ENCODE measurements at places on chromosomes 6 and 20. TPM values are rescaled to one million over a fixed set of nuclear protein-coding genes. Genes with fewer than 3 reads are reported as not detected.

Gene OPN5
- total RNA-seq = not detected

Gene SS18L1
- total RNA-seq = 8.6 TPM

Gene GRIK2
- 0.88 TPM for total RNA-seq

Gene CD93
- total RNA-seq = under 0.01 TPM

Gene SLC26A8
- total RNA-seq = not detected

DNA sequence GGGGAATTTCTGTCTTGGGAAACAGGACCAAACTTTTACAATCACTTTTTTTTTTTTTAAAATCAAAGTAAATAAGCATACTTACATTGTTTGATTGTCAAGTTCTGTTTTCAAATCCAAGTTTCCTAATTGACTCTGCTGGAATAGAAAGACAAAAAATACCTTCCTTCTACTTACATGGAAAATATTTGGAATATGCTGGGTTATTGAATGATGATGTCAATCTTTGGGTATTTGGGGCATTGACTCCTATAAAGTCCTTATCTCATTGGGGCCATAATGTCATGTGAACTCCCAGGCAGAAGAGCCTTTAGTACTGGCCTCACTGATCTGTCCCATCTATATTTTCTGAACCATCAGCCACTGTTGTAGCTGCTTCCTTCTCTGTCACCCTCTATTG, 122.6 kb upstream of the NOX3 start:
- no peak for DNase-seq

DNA sequence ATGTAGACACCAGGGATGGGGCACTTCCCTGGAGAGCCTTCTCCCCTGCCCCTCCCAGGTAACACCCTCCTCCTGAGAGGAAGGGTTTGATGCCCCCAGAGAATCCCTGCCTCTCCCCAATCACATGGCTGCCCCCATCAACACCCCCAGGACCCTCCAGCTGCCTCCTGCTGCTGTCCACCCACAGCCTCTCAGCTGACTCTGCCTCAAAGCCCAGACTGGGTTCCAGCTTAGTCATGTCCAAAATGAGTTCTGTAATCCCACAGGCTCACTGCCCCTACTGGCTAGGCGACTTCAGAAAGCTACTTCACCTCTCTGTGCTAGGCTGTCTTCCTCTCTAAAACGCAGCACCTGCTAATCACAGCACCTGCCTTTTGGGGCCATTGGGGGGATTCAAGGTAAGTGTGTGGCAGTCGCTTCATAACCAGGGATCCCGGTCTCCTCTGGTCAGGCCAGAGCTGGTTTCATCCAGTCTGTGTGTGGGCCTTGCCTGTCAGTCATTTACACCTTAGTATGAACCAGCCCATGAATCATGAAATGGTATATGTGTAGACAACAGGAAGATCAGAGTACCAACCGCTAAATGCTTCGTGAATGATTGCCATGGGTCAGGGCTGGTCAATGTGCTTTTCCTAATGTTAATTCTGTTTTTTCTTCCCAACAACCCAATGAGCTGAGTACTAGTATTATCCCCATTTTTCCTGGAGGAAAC, 40.4 kb downstream of the TFEB start:
- DNase-seq = no peak

DNA sequence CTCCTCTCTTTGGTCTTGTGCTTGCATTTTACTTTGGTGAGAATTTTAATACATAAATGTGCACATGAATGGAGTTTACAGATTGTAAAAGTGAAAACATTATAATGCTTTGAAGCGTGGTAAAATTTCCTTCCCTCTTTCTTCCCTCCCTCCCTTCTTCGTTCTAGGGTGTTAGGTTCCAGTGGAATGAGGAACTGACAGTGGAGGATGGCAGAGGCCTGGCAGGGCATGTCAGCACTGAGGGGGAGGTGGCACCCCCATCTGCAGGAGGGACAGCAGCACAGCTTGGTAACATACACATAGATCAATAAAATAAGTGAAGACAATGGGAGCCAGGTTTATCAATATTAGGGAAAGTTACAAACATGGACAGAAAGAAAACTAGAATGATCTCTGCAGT, 47.5 kb downstream of the RNASET2 start:
- no peak for DNase-seq

DNA sequence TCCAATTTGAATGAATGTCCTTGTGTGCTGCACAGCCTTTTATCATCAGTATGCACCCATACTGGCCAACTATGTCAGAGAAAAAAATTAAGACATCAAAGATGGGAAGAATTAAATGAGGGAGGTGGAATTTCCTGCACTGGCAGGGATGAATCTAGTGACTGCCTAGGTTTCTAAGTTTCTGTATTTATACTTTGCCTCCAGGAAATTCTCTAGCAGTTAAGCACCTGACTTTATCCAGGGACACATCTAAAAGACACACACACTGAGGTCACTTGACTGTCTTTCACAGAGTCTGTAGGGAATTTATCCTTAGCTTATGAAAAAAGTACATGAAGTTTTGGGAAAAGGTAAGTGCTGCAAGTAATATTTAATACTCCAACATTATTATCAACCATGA, 636.5 kb upstream of the PTCHD4 start:
- DNase-seq = no peak

GRCh38 chr20:62500237-62500864, 24.6 kb upstream of the GATA5 start:
- DNase-seq = peak; percentile 64

DNA sequence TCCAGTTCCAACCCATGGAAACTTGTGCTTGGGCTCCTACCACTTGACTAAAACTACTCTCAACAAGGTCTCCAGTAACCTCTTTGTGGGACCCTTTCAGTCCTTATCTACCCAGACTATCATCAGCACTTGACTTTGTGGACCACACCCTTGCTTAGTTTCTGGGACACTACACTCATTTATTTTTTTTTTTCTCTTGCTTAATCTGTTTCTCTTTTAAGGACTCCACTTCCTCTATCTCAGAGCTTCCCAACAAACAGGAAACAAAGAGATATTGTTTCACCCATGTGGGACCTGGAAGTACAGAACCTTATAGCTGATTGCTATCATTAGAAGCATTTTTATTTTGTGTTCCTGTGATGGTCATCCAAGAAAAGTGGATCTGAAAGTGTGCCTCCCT, 28.8 kb upstream of the ME1 start:
- DNase-seq = no peak

DNA sequence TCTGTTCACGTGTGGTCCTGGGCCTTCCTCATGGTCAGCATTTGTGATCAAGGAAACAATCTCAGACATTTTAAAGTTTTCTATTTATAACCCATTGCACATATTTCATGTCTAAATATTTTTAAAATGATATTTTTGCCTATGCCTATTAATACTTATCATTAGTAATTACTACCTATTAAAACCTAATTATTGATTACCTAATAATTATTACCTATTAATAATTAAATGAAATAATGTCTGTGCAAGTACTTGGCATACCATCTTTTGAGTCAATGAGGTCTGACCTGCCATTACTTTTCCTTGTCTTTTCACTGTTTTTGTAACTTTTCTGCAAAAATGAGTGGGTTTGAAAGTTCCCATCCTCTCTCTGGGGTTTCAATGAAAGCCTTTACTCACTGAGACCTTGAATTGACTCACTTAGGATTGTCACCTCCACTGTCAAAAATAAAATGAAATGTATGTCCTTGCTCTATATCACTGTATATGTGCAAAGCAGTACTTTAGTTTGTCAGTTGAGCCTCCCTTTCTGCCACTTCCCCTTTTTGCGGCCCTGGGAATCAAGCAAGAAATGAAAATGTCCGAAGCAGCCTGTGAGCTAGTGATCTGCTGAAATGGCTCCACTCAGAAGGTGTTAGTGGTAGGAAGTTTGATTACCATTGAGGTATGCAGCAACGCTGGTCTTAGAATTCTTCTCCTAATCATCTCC, 87.8 kb downstream of the L3MBTL3 start:
- no peak for DNase-seq

GRCh38 chr6:154233383-154233782, 123.2 kb downstream of the IPCEF1 start:
- no peak for DNase-seq

DNA sequence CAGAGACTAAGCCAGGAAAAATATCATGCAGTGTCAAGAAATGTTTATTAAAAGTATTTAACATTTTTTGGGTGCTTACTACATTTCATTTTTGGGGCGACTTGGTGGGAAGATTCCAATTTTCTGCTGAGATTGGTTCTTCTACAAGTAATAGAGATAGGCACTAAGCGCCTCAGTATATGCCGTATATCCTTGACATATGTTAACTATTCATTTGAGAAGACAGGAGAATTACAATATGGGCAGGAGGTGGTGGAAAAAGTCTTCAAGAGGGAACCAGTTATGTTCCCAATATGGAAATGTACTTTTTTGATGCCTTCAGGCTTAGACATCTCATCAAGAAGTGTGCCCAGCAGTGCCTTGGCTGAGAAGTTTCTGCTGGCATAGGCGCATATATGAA, 6.5 kb downstream of the CTNNBL1 start:
- DNase-seq = no peak

GRCh38 chr6:136318676-136319075, 29.0 kb upstream of the BCLAF1 start:
- no peak for DNase-seq

GRCh38 chr6:30311671-30312070, 15.1 kb upstream of the TRIM39 start:
- no peak for DNase-seq

DNA sequence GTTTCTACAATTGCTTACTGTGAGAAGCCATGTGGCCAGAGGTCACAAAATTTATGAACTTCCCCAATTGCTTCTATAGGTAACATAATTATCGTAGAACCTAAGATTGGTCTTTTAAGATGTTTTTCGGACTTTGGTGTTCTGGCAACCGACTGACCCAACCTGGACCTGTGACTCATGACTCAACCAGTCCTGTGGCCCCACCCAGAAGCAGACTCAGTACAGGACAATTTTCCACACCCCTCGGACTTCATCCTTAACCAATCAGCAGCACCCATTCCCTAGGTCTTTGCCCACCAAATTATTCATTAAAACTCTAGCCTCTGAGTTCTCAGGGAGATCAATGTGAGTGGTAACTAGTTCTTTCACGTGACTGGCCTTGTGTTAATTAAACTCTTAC, 26.4 kb upstream of the AKAP12 start:
- DNase-seq = no peak

DNA sequence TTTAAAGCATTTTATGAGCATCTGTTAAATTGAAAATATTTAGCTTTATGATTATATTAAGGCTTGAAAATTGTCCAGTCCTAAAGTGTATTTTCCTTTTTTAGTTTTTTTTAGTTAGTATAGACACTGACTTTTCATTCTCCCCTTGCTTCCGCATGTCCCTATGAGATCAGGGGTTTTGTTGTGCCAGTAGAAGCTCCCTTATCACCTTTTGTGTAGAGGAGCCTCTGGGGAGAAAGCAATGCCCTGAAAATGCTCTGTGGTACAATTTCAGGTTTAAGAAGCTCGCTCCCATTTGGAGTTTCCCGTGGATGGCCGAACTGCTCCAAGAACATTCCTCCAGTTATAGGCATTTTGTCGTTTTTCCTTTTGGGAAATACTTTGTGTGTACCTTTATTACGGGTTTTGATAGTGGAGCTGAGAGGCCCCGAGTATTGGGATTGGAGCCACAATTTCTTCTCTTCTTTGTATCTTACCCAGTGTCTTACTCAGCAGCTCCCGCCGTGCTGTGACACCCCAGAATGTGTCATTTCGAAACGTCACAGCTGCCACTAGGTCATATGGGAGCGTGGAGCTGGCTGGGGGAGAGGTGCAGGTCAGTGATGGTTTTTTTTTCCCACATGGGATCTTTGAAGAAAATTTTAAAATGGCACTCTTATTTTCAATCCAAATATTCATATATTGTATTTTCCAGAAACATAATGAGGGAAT, 49.9 kb downstream of the RPRD1B start:
- DNase-seq = no peak

DNA sequence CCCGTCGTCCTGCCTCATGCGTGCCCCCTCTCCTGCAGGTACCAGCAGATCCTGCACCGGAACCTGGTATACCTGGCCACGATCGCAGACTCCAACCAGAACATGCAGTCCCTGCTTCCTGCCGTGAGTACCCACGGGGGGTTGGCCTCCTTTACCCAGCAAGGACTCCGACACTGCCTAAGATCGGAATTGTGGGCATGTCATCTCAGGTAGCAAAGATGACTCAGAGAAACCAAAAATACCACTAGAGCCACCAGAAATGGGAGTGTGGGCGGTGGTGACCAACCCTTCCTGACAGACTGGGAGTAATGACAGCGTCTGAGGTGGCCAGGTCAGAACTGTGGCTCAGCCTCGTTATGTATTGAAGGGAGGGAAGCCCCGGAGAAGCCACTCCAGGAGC, 16.3 kb downstream of the SS18L1 start:
- DNase-seq = peak; percentile 56

- DNase-seq = no peak
These were observed 105.2 kb upstream of the CITED2 start for GRCh38 chr6:139479433-139480222.

DNA sequence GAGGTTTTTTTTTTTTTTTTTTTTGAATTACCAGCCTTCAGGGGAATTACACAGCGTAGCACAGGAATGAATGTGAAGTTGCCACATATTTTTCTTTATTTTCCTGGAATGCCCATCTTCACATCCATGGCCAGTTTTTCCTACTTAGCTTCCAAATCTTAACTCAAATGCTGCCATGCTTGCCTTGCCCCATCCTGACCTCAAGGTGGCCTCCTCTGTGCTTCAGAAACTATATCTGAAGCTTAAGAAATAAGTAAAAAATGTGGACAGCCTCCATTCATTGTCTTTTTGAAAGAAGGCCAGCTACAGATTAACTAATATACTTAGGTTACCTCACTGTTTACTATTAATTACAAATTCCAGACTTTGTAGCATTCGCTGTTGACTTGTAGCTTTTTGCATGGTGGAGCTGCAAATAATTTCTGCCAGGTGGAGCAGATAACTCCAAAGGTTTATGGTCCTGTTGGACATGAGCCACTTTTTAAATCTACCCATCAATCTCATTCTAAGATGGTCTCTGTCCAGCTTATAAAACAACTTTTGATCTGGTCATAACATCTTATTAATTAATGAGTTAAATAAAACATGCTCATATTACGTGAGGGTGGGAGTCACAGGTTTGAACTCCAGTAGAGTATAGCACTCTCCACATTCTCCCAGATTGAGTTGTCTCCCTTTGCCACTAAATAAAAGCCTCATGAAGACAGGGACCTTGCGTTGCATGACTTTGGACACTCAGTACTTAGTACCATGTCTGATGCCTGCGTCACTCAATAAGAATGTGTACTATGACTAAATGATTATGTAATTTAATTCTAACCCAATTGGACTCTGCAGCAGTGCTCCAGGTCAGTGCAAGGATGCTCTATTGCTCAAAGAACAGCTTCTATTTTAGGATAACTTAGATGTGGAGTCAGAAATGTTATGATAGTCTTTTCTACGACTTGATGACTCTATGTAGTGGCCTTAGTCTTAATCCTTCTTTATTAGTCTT, 678.6 kb upstream of the CITED2 start:
- DNase-seq = peak; percentile 58

GRCh38 chr6:7042056-7042653, 65.6 kb upstream of the RREB1 start:
- no peak for DNase-seq

GRCh38 chr6:21608601-21609000, 15.1 kb downstream of the SOX4 start:
- no peak for DNase-seq

- no peak for DNase-seq
These were observed 1.4 kb downstream of the MCM3 start for GRCh38 chr6:52283111-52283510.
